ENCODE measurements at places on chromosomes 7 and 10. TPM values are rescaled to one million over a fixed set of nuclear protein-coding genes. Genes with fewer than 3 reads are reported as not detected.

DNA sequence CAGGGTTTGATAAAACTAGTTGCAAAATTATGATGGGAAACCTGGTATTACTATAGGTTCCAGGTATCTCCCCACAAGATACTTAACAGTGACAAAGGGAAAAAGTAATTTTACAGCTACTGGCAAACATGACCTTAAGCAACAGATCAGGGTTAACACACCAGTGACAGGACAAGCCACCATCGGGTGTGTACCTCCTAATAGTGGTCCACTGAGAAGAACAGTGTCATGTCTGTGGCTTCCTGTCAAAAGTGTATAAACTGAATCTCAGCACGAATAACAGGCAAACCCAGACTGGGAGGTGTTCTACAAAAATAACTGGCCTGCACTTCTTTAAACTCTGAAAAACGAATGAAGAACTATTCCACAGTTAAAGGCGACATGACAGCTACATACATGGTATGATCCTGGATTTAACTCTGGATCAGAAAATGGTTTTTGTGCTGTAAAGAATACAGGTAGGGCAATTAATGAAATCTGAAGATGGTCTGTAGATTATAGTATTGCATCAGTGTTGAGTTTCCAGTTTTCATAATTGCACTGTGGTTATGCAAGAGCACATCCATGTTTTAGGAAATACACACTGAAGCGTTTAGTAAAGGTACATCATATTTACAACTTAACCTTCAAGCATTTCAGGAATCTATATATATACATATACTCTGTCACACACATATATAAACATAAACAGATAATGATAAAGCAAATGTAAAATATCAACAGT lies 32.0 kb upstream of the ARMS2 start:
- DNase-seq = no peak

- peak; percentile 48 for DNase-seq
Observed at GRCh38 chr10:132319853-132320653, 11.9 kb upstream of the LRRC27 start.

- no peak for DNase-seq
Observed at GRCh38 chr10:10500937-10501336, 516.7 kb upstream of the CELF2 start.

- DNase-seq = no peak
Observed at GRCh38 chr10:126712681-126713080, 42.2 kb upstream of the C10orf90 start.

GRCh38 chr7:157233677-157234076 lies 95.0 kb downstream of the UBE3C start:
- DNase-seq = no peak

DNA sequence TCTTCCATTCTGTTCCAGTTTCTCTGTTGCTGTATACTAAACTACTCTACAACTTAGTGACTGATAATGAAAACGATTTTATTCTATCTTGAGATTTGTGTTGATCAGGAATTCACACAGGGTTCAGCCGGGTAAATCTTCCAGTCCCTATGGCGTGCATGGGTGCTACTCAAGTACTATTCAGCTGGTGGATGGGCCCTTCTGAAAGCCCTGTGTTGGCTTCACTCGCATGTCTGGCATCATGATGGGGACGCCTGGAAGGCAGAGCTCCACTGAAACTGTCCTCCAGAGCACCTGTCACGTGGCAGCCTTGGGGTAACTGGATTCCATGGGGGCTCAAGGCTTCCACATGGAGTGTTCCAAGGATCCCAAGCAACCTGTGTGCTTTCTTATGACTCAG lies 86.0 kb upstream of the ZMIZ1 start:
- DNase-seq = no peak

- DNase-seq = peak; percentile 78
Observed at GRCh38 chr7:20199015-20199737, 18.0 kb downstream of the MACC1 start.

The ZNF485 gene
- total RNA-seq = 3.4 TPM

The ADGRA1 gene
- total RNA-seq = not detected

The ANKRD2 gene
- total RNA-seq = 0.98 TPM

The SH2D4B gene
- 0.43 TPM for total RNA-seq

The RELN gene
- total RNA-seq = 5.6 TPM
